ENCODE measurements at places on chromosomes 4 and X.

GRCh38 chr4:105272002-105272401 is 125.3 kb downstream of the TET2 start:
- no peak for DNase-seq

- DNase-seq, result no peak
Measured at GRCh38 chrX:136156560-136157117, 9.3 kb downstream of the FHL1 start.

DNA sequence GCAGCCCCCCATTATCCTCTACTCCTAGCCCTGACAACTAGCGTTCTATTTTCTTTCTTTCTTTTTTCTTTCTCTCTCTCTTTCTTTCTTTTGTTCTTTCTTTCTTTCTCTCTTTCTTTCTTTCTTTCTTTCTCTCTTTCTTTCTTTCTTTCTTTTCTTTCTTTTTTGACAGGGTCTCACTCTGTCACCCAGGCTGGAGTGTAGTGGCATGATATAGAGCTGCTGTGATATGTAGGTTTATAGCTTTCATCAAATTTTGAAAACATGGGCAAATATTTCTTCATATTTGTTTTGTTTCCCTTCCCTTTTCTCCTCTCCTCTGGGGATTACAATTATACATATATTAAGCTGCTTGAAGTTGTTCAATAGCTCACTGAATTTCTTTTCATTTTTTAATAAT is 39.1 kb upstream of the LONRF3 start:
- DNase-seq, result no peak

GRCh38 chr4:14607578-14607977 is 394.7 kb upstream of the CPEB2 start:
- DNase-seq, result peak; percentile 36

GRCh38 chr4:111475001-111475400 is 670.3 kb upstream of the FAM241A start:
- peak; percentile 34 for DNase-seq

GRCh38 chr4:44162538-44163270 is 285.9 kb downstream of the KCTD8 start:
- no peak for DNase-seq

DNA sequence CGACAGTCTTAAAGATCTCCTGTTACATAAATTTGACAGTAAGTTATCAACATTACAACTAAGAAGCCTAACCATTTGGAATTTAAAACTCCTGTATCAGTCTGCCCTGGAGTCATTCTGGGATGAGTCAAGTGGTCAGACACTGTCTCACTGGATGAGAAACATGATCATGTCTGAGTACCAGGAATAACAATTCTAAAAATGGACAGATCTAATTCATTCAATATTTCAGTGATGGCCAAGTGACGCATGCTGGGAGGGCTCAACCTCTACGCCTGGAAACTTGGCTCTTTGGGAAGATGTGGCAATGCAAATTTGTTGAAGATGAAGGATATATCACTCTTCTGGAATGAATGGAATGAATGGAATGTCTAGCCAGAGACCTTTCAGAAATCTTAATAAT is 1427.2 kb downstream of the STIM2 start:
- peak; percentile 45 for DNase-seq

GRCh38 chrX:1435241-1435895 is 17.3 kb downstream of the ASMTL start:
- no peak for DNase-seq

Data from renal cortical epithelial cell (primary cell).